T-helper 2 cell (primary cell): ENCODE measurements at places on chromosomes 1 and 21.

- DNase-seq: no peak
These were observed 1.4 kb downstream of the MAGI3 start for GRCh38 chr1:113391649-113392271.

GRCh38 chr1:112508278-112509004 lies at the start of gene WNT2B:
Gene WNT2B, plus strand, starts transcription at chr1:112508965. Its CDS starts 298 bp downstream, at chr1:112509263.
- DNase-seq: peak; percentile 60

GRCh38 chr1:28193701-28194161 lies 17.2 kb upstream of the PTAFR start:
- DNase-seq: no peak

GRCh38 chr1:83741348-83741747 lies 257.6 kb downstream of the TTLL7 start:
- DNase-seq: no peak

- DNase-seq: no peak
These were observed 92.3 kb downstream of the KCNT2 start for GRCh38 chr1:196515904-196516303.

DNA sequence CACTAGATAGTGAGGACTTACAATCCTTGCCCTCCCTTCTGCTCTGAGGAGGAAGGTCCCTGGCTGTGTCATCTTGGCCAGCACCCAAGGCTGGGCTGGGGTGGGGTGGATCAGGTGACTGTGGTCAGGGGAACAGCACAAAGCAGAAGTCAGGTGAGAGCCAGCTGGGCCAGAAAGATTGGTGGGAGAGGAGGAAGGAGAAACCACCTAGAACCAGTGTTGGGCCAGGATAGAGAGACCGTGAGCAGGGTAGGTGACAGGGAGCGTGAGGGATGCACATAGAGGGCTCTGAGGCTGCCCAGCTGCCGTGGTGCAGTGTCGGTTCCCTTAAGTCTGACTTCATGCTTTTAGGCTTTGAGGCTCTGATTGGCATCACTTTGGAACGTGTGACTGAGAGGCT lies 22.7 kb downstream of the NCF2 start:
- no peak for DNase-seq

DNA sequence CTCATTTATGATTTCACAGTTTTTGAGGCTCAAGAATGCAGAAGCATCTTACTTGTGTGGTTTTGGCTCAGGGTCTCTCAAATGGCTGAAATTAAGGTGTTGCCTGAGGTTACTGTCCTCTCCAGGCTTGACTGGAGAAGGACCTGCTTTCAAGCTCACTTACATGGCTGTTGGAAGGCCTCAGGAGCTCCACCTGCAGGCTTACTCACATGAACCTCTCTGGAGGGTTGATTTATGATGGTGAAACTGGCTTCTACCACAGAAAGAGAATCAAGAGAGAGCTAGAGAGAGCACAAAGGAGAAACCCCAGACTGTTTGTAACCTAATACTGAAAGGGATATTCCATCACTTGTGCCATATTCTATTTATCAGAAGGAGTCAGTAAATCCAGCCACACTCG lies 6.2 kb upstream of the KCNK2 start:
- DNase-seq: no peak

DNA sequence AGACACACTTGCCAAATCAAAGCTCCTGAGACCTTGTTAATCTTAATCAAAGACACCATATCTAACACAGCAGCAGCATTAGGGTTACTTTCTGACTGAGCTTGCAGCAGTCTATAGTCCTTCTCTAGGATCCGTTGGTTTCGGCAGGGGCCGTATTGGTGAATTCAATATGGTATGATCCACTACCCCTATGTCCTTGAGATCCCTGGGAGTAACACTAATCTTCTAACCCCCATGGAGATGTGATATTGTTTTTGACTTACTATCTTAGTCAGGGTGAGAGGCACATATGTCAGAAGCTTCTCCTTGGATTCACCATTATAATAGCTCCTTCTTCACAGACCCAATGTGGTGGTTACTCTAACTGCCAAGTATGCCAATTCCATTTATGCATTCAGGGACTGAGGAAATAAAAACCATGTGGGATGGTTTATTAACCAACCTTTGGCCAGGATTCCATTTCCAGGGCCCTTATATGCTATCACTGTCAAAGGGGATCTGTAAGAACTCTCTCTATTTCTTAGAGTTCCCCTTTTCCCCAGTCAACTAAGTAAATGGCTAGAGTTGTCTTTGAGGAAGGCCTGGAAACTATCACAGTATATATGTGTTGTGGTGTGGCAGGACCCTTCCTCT lies 673.6 kb upstream of the USP24 start:
- DNase-seq: no peak

GRCh38 chr1:55322842-55323241 lies 107.7 kb upstream of the USP24 start:
- no peak for DNase-seq
